T-helper 1 cell (primary cell): ENCODE measurements at places on chromosomes 5 and 9.

DNA sequence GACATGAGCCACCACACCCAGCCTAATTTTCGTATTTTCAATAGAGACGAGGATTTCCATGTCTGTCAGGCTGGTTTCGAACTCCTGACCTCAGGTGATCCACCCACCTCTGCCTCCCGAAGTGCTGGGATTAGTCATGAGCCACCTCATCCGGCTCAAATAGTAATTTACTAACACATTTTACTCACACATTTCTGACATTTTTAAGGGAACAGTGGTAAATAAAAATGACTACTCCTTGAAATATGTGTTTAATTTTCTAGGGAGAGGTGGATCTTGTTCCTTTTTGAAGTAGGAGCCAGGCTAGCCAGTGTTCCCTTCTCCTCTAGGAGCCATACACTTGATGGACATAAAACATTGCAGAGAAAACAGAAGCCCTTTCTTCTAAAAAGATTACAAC lies 55.2 kb upstream of the ERBIN start:
- DNase-seq, result no peak

- DNase-seq, result no peak
Measured at GRCh38 chr5:10756549-10756948, 4.5 kb downstream of the DAP start.

- no peak for DNase-seq
Measured at GRCh38 chr5:160363660-160364395, 6.6 kb downstream of the C1QTNF2 start.

GRCh38 chr9:69951411-69951810 lies 92.2 kb upstream of the MAMDC2 start:
- DNase-seq, result no peak

GRCh38 chr5:74316064-74316603 lies 324.4 kb downstream of the ENC1 start:
- DNase-seq, result no peak

DNA sequence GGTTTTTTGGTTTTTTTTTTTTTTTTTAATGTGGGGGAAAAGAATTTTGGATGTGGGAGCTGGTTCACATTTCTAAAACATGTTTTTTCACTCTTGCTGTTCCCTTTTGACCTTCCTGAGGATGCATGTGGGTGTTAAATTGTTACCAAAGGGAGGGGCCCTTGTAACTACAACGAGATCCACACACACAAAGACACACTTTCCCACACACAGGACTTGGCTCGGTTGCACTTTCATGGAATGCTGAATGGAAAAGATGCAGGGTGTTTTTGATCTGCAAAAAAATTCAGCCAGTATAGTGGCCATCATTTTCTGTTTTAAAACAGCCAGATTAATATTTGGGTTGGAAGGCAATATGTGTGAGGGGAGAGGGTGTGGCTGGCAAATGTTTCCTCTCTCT lies 576.9 kb downstream of the EBF1 start:
- DNase-seq, result no peak

GRCh38 chr5:127296321-127296720 lies 5.7 kb downstream of the MEGF10 start:
- no peak for DNase-seq

- DNase-seq, result no peak
Measured at GRCh38 chr5:57184322-57184721, 10.5 kb downstream of the GPBP1 start.

- no peak for DNase-seq
Measured at GRCh38 chr9:38022995-38023394, 46.0 kb downstream of the SHB start.

DNA sequence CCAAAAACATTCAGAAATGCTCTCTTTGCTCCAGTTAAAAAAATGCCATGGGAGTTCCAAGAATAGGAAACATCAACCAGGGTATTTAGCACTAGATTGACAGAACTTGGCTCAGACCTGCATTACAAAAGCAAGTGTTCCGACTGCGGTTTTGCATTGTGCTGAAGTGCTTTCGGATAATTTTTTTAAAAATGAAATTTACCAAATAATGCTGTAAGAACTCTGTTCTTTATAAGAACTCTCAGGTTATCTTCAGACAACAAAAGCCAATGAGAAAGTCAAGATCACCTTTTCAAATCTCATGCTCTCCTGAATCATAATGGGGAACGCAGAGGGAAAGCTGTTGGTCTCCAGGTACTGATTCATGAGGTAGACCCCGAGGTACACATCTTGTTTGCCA lies 483 bp upstream of the PLPP6 start:
- no peak for DNase-seq

- no peak for DNase-seq
Measured at GRCh38 chr5:56375011-56375410, 141.9 kb upstream of the ANKRD55 start.

DNA sequence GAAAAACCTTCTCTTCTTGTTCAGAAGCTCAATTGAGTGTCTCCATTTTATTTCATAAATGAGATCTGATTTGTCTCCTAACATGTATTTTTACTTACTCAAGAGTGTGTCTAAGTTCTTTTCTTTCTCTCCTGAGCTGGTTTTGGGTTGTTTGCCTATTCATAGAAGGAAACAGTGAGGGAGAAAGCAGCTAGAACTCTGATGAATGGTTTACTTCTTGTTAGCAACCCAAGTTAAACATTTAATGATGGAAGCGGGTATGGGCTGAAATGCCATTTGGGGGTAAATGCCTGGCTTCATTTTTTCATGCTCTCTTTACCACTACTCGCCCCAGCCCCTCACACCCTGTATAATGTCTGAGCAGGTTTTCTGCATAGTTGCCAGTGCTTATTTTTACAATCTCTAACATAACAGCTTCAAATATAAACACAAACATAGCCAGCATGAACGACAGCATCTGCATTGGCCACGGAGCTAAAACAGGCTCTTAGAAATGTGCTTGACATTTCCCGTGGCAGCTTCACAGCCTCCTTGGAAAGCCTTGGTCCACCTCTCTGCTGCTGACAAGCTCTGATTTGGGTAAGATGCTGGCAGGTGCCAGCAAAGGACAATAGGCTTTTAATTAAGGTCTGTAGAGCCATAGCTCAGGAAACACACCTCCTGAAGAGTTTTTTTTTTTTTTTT lies 321.1 kb downstream of the ARHGEF28 start:
- no peak for DNase-seq
